ENCODE measurements at places on chromosomes 12 and 14. TPM values are rescaled to one million over a fixed set of nuclear protein-coding genes. Genes with fewer than 3 reads are reported as not detected.

GRCh38 chr12:109735051-109735521 is 21.5 kb downstream of the FAM222A start:
- no peaks in the 10 kb centered on the region for H3K27me3 ChIP-seq
- H3K36me3 ChIP-seq: no peaks in the 10 kb centered on the region
- H3K27ac ChIP-seq: no peak overlapping the region
- DNase-seq: peak; percentile 11

DNA sequence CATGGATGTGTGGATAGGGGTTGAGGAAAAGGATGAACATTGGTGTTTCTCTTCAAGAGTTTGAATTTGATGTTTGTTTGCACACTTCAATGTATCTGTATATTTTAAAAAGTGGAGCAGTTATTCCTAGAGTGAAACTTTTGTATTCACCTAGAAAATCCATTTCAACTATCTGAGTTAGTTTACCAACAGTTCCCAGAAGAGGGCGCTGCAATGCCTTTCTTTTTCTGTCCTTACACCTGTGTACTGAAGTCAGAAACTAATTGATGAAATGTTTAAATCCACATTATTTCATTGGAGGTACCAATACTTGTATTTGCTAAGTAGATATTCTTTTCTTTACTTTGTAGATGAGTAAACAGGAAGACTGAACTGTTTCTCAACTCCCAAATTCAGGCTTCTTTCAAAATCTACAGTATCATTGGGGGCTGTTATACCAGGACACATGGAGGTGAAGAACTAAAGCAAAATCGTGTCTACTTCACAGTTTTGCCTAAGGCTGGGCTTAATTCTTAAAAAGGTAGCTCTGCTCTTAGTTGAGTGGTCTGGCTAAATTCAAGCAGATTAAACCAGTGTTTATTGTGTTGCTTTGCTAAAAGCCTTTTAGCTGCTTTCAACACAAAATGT is 26.6 kb upstream of the KLRB1 start:
- H3K4me1 ChIP-seq: no peaks in the 10 kb centered on the region
- H3K27me3 ChIP-seq: no peaks in the 10 kb centered on the region

NXPH4 gene
- total RNA-seq: 0.29 TPM

DNA sequence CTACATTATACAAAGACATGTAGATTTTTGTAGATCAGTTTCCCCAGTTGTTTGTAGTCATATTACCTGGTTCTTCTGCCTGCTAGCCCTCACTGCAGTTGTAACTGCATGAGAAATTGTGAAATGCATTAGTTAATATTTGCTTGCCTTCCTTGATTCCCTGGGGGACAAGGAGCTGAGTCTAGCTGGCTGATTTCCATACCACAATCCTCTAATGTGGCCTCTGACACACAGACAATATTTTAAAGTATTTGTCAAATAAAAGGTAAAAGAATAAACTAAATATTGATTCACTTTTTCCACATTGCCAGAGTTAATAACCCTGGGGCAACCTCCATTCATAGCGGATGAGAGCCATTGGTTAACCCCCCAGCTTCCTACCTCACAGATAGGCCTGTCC is 128.8 kb upstream of the TMEM132C start:
- no peaks in the 10 kb centered on the region for H3K4me1 ChIP-seq
- no peaks in the 10 kb centered on the region for H3K36me3 ChIP-seq
- H3K27me3 ChIP-seq: no peaks in the 10 kb centered on the region
- DNase-seq: no peak
- H3K27ac ChIP-seq: no peak overlapping the region

DNA sequence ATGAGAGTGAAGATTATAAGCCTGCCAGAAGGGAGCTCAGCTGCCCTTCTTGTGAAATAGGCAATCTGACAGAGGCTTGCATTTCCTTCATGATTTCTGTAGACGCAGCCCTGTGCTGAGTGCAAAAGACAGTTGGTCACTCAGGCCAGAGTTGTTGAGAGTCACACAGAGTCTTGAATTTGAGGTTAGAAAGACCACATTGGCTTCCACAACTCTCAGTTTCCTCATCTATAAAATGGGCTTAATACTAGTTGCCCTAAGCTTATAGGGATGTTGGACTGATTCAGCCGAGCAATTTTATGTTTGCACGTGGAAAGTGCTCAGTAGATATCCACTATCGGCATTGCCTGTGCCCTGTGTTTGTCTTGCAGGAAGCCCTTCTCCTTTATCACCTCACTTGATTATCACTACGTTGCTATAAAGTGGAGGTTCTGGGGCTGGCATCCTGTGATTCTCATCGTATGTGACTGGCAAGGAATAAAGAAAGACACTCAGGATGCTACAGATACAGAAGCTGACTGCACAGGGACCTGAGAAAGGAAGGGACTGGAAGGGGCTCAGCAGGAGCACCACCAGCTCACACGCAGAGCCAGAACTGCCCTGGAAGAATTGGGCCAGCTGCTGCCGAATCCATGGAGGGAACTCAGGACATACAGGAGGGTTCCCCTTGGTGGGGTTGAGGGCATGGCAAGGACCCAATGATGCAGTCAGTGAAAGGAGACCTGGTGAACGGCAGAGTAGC is 19.8 kb upstream of the SERPINA4 start:
- H3K36me3 ChIP-seq: no peaks in the 10 kb centered on the region
- no peak overlapping the region for H3K27ac ChIP-seq
- H3K4me3 ChIP-seq: no peak overlapping the region
- H3K4me1 ChIP-seq: no peaks in the 10 kb centered on the region
- no peak for DNase-seq

GRCh38 chr12:52251367-52252051 is 18.5 kb downstream of the KRT7 start:
- H3K27me3 ChIP-seq: no peaks in the 10 kb centered on the region
- peaks cover 33% of the 10 kb centered on the region for H3K4me1 ChIP-seq
- no peaks in the 10 kb centered on the region for H3K36me3 ChIP-seq
- H3K4me3 ChIP-seq: no peak overlapping the region
- DNase-seq: no peak

GRCh38 chr12:65891219-65891618 is 66.9 kb downstream of the HMGA2 start:
- DNase-seq: no peak
- H3K4me1 ChIP-seq: peaks cover 12% of the 10 kb centered on the region
- no peak overlapping the region for H3K4me3 ChIP-seq
- no peak overlapping the region for H3K27ac ChIP-seq
- peaks cover 5% of the 10 kb centered on the region for H3K27me3 ChIP-seq
- no peaks in the 10 kb centered on the region for H3K36me3 ChIP-seq

Data from adrenal gland (tissue), 19 donors.